ENCODE measurements at places on chromosomes 16 and 17.

DNA sequence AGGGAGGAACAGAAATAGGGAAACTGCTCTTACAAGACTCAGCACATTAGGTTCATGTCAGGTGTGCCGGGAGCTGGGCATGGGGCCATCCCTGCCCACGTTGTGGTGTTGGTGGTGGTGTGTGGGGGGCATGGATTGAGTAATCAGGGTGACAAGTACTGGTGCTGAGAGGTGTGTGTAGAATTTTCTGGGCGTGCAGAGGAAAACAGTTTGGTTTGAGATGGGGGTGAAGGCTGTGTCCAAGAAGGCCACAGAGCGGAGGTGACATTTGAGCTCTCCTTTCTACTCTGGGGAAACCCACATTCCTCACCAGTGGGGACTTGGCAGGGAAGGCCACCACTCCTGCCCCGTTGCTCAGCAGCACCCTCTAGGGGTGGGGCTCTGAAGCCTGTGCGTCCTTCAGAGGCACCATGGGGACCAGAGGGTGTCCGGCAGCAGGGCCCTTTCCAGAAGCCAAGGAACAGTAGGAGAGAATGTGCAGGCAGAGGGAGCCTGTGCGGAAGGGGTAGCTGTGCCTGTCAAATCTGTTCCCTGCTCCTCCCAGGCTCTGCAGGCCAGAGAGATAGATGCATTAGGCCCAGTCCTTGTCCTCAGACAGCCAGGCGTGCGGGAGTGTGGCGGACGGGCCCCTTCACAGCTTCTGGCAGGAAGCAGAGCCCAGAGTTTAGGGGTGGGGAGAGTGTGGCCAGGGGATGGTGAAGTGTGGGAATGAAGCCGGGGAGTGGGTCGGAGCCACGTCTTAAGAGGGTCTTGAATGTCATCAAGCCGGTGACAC lies 48.7 kb upstream of the GSE1 start:
- no peak for DNase-seq

DNA sequence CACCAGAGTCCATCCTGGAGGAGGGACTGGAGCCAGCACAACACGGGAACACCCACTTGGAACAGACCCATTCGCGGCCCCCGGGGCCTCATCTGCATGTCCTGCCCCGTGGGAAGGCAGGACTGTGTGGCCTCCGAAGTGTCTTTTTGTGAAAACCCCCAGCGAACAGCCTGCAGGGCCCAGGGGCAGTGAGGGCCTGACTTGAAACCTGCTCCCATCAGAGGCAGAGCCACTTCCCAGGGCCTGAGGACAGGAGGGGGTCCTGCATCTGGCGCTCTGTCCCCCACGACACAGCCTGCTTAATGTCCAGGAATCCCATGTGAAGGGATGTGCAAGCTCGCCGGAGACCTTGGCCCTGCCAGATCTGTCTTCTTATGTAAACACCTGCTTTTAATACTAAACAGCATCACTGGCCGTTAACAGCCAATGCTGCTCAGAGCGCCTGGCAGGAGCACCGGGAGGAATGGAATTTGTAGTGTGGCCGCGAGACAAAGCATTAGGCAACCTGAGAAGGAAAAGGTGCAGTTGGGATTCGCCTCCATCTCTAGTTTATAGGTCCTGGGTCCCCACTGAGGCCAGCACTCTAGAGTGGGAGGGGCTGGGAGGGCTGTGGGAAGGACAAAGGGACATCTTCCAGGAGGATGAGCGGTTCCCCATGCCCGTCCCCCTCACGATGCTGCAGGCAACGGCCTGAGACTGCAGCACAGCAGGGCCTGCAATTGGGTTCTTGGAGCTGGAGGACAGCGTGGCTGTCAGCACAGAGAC lies 9.6 kb upstream of the EVPL start:
- DNase-seq, result no peak

GRCh38 chr16:58022601-58023371 lies 2.8 kb upstream of the MMP15 start:
- peak; percentile 42 for DNase-seq

GRCh38 chr17:47733674-47734410 lies 806 bp downstream of the TBX21 start:
- DNase-seq, result peak; percentile 25

DNA sequence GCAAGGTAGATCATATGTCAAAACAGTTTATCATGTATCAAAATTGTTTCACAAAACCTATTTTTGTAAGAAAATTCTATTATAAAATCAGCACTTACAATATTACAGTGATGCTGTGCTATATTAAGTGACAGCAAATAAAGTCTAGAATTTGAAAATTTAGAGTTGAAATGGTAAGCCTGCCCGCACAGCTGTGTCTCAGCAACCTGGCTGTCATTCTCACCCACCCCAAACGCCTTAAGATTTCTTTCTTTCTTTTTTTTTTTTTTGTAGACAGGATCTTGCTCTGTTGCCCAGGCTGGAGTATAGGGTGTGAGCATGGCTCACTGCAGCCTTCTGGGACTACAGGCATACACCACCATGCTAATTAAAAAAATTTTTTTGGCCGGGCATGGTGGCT lies 26.8 kb downstream of the CDK5R1 start:
- DNase-seq, result no peak

GRCh38 chr16:30755955-30756780 lies 5.7 kb downstream of the CFAP119 start:
- DNase-seq, result no peak

DNA sequence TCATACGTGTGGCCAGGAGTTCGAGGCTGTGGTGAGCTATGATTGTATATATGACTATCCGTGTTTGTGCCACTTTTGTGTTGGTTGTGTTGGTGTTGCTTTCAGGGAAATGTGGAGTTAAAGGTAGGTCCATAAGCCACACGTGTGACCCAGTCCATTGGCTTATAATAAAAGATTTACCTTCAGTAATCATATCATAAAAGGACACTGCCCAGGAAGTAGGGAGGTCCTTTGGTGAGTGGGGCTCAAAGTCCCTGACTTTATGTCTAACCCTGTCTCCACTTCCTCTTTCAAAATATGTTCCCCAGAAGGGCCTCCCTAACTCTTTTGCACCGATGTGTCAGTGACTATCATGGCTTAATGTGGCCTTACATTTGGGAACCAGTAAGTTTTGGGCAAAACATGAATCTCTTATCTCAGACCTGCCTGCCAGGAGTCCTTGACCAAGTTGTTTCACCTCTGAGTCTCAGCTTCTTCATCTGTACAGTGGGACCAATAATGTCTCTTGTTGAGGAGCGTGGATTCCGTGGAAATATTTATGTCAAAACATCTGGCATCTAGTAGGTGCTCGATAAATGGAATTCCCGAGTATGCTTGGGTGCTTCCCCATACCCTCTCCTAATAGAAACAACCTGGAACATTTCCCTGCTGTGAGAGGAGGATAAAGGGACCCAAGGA lies 4.8 kb downstream of the TNP2 start:
- DNase-seq, result no peak

DNA sequence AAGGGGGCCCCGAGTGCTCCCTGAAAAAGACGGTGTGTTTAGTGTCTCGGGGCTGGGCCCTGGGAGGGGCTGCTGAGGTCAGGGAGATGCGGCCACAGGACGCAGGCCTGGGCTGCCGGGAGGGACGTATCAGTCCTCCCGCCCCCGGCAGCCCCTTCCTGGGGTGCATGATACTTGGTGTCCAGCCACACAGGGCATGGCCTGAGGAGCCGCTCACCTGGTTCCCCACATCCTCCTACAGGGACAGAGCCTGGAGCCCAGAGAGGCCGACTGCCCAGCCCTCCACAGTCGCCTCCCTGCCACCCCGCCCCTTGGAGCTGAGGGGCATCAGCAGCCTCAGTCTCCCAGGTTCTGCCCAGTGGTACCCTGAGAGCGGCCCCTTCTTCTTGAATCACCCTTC lies 12.0 kb upstream of the DEF8 start:
- DNase-seq, result no peak

- peak; percentile 55 for DNase-seq
Measured at GRCh38 chr17:40663252-40663651, 1.7 kb downstream of the KRT222 start.

- no peak for DNase-seq
Measured at GRCh38 chr17:75864448-75864871, 9.3 kb upstream of the WBP2 start.

DNA sequence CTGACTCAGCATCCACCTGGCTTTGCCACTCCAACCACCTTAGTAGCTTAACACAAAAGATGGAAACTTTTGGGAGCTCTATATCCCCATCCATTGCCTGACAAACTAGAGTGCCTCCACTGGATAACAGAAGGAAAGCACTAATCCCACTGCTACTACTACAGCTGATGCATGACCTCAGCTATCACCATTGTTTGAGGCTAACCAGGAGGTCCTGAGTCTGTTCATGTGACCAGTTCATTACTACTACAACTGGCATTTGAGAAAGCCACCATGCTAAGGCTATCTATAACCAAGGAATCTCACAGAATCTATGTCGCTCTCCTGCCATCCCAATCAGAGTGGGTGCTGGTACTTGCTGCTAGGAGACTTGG lies 604.3 kb upstream of the CA10 start:
- DNase-seq, result peak; percentile 61

Data from mesendoderm (in vitro differentiated cells).